ENCODE measurements at places on chromosomes 2 and 18.

DNA sequence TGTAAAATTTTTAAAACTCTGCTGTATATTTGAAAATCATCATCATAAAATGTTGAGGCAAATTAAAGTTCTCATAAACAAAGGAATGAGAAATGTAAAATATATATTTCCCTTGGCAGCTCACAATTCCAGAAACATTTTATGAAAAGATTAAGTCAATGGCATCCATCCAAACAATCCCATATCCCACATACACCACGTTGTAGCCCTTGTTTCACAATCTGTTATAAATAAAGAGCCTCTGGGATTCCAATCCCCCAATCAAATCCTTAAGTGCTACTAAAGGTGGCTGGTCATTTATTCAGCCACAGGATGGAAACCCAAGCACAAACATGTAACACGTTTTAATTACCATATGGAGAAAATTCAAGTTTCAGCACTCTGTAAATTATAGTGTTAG lies 51.7 kb downstream of the GFPT1 start:
- DNase-seq = no peak

GRCh38 chr2:119772767-119773166 lies 13.0 kb downstream of the PTPN4 start:
- DNase-seq = no peak

DNA sequence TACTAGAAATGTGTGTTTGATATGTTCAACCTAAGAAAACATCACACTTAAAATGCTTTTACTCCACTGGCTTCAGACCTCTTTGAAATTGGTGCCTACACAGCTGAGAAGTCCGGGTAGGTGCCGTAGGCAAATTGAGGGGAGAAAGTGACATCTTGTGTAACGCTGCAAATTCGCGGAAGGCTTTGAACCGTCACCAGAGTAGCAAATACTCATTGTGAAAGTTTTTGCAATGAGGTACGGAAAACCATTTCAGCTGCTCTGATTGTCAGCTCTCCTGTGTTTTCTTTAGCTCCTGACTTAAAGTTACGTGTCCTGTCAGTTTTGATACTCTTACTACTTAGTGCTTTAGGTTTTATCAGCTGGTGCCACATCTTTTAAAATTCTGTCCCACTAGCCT lies 224.5 kb downstream of the FAM210A start:
- no peak for DNase-seq

GRCh38 chr2:12797815-12798214 lies 81.1 kb downstream of the TRIB2 start:
- no peak for DNase-seq

DNA sequence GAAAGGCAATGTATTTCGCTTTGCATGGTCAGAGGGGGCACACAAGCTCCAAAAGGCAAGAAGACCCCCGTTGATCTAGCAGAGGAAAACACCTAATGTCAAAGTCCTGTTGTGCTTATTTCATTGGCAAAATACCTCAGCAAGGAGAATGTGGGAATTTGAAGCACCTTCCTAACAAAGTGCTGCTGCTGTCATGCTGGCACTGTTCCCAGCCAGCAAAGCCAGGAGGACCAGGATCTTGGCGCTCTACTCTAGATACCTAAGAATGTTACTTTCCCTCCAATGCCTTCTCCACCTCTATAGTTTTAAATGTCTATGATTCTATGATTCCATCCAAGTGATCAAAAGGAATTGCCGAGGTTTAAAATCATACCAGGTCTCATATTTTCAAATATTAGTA lies 867.9 kb upstream of the POU3F3 start:
- DNase-seq = no peak

Measured in mucosa of descending colon (tissue), 3 donors.